Myocyte (in vitro differentiated cells): ENCODE measurements at places on chromosomes 1 and 21.

- peak; percentile 56 for DNase-seq
Measured at GRCh38 chr1:63774617-63775417, 1.0 kb downstream of the ROR1 start.

DNA sequence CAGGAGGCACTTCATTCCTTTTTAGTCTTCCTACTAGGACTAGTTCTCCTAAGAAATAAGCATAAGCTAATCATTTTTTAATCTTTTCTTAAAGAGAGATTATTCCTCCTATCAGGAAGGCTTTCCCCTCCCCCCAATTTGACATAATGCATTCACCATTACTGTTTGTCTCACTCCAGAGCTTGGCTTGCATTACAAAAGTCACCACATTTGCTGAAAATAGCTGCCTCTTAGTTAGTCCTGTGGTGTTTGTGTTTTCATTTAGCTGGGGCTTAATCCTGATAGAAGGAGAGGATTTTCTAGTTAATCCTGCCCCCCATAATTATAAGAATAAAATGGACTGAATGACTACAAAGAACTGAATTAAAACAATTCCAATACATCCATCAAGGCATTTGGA is 307.1 kb upstream of the RRP15 start:
- DNase-seq = no peak

GRCh38 chr21:31098576-31099005 is 60.3 kb upstream of the KRTAP19-8 start:
- DNase-seq = peak; percentile 51

- no peak for DNase-seq
Measured at GRCh38 chr1:177849579-177850290, 120.1 kb downstream of the SEC16B start.

GRCh38 chr1:1946540-1946939 is 27.5 kb upstream of the TMEM52 start:
- DNase-seq = peak; percentile 28

DNA sequence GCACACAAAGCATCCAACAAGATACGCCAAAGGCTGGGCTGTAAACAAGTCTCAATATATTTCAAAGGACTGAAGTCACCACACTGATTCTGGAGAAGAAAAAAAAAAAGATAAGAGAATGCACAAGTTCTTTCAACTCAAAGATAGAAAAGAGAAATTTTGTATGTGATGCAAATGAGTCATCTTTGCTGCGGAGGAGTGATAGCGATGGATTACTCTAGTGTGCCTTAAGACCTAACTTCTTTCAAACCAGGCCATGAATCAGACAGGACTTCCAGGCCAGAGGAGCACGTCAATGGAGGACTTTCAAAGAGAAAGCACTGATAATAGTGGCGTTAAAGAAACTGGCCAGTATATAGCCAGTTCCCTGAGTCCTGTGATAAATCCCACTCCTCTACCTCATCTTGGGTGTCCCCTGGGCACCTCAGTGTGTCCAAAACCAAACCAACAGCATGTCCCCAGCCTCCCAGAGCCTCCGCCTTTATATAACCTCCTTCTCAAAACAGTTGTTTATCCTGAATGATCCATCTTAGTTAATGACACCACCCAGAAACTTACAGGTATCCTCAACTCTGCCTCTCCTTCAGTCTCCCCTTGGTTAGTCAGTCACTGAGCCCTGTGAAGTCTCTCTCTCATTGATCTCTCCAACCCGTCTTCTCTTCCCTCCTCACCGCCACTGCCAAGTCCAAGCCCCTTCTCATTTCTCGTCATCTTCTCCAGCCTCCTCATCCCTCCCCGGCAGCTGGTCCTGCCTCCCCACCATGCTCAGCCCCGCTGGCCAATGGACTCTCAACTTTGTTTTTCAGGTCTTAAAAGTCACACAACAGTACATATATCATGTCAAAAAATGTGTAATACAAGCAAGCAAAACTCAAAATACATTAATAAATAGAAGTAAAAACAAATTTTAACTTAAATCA is 47.2 kb upstream of the IFFO2 start:
- DNase-seq = no peak
